ENCODE measurements at places on chromosomes 1 and 21.

GRCh38 chr1:236120721-236121153 is 21.6 kb upstream of the GPR137B start:
- ATAC-seq: no peak

GRCh38 chr1:46221749-46222148 is 18.6 kb downstream of the LURAP1 start:
- no peak for ATAC-seq

- no peak for ATAC-seq
These were observed 54.0 kb upstream of the KANK4 start for GRCh38 chr1:62373221-62373620.

DNA sequence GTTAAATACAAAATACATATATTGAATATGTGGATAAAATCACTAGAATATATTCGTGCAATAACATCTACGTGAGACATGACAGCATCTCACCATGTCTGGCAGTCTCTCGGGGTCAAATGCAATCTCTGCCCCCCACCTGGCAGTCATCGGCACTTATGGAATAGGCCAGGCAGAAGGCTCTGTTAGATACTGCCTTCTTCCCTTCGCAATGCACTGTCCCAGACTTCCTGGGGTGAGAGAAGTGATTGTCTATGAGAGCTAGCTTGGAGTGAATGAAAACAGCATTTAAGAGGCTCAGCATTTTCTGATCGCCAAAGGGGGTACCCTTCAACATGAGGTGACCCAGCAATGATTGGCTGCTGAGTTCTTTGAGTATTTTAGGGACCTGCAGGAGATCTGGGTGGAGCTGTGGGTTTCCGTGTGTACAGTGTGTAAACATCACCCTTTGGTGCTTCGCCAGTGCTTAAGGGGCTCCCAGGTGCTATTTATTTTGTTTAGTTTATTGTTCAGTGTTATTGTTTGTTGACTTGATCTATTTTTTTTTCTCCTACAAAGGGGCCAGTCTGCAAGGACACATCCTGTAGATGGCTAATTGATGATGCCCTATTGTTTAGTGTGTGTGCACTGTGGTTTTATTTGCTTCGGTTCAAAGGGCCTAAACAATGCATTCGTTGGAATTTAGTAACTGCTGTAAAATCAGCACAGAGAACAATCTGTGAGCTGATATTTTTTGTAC is 10.2 kb downstream of the ERG start:
- peak; percentile 17 for ATAC-seq

- ATAC-seq: peak; percentile 92
These were observed at the start of gene PLPP3 for GRCh38 chr1:56578963-56579875. TSS of gene PLPP3 (minus strand) at chr1:56579563. CDS start at chr1:56579016, 547 bp downstream.

- no peak for ATAC-seq
These were observed 28.0 kb upstream of the KIAA1614 start for GRCh38 chr1:180884588-180885300.

- ATAC-seq: no peak
These were observed 100.0 kb upstream of the CLDN14 start for GRCh38 chr21:36579898-36580297.

- no peak for ATAC-seq
These were observed 634 bp upstream of the SPATA6 start for GRCh38 chr1:48472638-48473037.

- no peak for ATAC-seq
These were observed 3.6 kb upstream of the NPPA start for GRCh38 chr1:11851180-11851579.

DNA sequence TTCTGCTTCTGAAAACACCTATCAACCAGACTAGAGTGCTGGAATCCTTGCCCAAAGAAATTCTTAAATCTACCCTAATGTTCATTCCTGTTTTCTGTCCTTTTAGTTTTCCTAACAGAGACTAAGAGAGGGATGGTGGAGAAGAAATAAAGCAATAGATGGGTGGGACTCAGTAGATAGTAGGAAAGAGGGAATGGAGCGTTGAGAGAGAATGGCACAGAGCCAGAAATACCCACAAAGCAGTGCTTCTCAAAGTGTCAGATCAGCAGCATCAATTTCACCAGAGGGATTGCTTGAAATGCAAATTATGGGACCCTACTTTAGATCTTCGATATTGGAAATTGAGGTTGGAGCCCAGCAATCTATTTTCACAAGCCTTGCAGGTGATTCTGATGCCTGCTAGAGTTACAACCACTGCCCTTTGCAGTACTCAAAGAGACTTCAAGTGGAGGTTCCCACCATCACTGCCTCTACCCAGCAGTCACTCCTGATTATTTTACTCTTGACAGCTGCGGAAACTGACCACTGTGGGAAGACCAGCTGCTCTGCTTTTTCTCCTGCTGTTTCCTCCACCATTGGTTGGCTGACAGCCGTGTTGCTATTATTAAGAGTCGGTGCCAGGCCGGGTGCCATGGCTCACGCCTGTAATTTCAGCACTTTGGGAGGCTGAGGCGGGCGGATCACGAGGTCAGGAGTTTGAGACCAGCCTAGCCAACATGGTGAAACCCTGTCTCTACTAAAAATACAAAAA is 11.4 kb upstream of the PRPF3 start:
- no peak for ATAC-seq

- ATAC-seq: no peak
These were observed 399.9 kb downstream of the HHAT start for GRCh38 chr1:210728437-210729149.

- no peak for ATAC-seq
These were observed 129.8 kb downstream of the PTPRU start for GRCh38 chr1:29365906-29366670.

- no peak for ATAC-seq
These were observed 9.6 kb downstream of the DUSP23 start for GRCh38 chr1:159790237-159790917.

DNA sequence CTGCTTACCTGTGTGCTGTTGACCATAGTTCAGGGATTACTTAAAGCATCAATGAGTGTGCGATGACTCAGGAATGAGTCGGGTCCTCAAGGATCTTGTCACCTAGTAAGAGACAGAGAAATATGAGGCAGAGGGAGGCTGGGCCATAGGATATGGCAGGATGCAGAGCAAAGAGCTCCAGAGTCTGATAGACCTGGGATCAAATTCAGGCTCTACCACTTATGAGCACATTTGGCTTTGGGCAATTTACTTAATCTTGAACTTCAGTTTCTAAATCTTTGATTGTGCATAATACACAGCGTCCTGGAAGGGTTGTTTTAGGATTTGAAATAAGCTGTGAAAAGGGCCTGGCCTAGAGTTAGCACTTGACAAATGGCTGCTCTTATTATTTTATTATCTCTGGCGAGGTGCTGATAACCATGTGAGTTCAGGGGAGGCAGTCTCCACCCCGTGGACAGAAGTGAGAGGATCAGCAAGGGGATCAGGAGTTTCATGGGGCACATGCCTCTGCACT is 94.5 kb downstream of the ROR1 start:
- peak; percentile 88 for ATAC-seq

DNA sequence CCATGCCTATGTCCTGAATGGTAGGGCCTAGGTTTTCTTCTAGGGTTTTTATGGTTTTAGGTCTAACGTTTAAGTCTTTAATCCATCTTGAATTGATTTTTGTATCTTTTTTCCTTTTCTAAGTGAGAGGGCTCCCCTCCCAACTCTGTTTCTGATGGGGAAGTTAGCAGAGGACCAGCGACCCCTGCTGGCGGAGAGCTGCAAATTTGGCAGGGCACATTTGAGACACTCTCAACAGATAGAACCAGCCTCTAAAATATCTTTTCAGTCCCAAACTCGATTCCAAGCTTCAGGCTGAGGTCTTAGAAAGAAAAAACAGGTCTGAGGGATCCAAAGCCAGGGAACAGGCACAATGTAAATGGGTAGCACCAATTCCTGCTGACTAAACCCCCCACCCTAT is 32.5 kb downstream of the LRRC3 start:
- no peak for ATAC-seq

DNA sequence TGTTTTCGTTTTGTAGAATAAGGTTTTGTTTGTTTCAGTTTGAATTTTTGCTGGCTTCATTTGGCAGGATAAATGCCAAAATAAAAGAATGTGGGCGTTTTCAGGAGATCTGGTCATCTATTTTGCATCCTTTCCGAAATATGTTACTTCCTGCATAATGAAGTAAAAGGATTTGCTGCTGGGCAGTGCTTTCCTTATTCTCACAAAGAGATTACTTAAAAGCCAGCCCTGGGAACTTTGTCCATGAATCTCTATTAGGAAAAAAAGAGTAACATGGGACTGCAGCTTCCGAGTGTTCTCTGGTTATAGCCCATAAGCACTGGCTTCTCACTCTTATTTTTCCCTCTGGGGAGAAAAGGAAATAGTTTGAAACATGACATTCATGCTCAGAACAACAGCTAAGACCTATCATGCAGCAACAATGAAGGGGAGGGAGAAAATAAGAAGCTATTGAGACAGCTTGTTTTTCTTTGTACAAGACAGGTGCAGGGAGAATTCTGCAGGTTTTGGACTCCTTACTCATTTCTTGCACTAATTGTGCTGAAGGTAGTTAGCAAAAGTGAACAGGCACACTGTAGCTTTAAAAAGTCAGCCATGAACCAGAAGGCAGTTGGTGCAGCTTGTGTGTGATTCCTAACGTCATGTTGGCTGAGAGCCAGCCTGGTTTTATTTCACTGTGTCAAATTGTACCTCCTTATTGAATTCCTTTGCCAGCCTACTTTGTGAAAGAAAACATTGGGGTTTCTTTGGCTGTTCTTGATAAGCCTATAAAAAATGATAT is at the start of gene SAMD13:
SAMD13 (plus strand) TSS at position 705 of the 781 bp plus-strand sequence. CDS start 1,527 bp downstream, outside the sequence.
- ATAC-seq: peak; percentile 37

- peak; percentile 33 for ATAC-seq
These were observed 66.2 kb downstream of the RGL1 start for GRCh38 chr1:183871142-183871541.

DNA sequence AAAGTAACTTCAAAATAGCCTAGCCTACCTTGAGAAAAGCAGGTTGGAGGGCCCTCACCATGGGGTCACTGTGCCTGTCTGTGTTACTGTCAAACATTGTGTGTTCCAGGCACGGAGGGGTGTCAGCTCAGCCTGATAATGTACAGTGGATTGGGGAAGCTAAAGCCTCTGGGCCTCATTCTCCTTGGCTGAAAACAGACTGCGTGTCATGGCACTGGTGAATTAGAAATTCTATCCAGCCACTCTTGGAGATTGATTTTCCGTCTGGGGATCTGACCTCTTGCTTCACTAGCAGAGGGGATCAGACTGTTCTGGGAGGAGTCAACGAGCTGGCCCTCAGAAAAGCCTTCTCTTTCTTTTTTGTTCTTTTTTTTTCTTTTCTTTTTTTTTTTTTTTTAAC is 123.5 kb upstream of the HOOK1 start:
- ATAC-seq: no peak

DNA sequence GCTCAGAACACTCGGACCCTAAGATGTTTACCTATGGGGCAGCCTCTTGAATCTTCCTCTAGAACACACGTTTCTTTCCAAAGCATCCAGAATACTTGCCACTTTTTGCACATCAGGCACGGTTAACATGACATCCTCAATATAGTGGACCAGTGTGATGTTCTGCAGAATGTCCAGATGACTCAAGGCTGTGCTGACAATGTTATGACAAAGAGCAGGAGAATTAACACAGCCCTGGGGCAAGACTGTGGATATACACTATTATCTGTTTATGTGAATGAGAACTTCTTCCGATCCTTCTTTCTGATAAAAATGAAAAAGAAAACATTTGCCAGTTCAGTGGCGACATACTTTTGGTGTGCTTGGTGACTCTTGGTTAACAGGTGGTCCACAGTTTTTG is 154.3 kb downstream of the PDE4B start:
- no peak for ATAC-seq

DNA sequence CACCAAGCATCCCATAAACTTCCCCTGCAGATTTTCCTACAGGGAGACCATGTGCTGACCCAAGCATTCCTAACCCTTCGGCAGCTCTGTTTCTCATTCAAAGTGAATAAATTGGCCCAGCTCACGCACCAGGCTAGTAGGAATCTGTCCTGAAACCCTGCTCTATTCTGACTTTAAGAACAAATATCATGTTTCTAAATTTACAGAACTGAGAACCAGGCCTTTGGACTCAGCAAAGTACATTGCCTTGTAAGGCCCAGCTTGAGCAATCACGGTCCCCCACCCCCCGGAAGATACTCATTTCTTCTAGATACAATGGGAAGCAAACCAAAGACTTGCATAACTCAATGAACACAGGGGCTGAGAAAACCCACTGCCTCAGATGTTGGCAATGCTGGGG is 160.1 kb upstream of the NFIA start:
- no peak for ATAC-seq

- peak; percentile 61 for ATAC-seq
These were observed 26.1 kb upstream of the SMIM12 start for GRCh38 chr1:34885405-34886247.

GRCh38 chr21:35578347-35578782 is 482.0 kb downstream of the SETD4 start:
- ATAC-seq: peak; percentile 92

All from esophagus mucosa (tissue), 1 donor.